Esophagus mucosa (tissue), 1 donor: ENCODE measurements at places on chromosomes 7 and 10. TPM values are rescaled to one million over a fixed set of nuclear protein-coding genes. Genes with fewer than 3 reads are reported as not detected.
A peak's percentile ranks its signal among the peaks of the same experiment; 100 is the strongest.

The MPP7 gene
- total RNA-seq: 53.6 TPM

The ADARB2 gene
- 0.20 TPM for total RNA-seq

GRCh38 chr10:32957341-32958084 lies 517 bp downstream of the ITGB1 start:
- ATAC-seq: peak; percentile 20

The CTAGE6 gene
- total RNA-seq: 0.16 TPM

- no peak for ATAC-seq
Observed at GRCh38 chr7:140267381-140268226, 90.8 kb upstream of the KDM7A start.

DNA sequence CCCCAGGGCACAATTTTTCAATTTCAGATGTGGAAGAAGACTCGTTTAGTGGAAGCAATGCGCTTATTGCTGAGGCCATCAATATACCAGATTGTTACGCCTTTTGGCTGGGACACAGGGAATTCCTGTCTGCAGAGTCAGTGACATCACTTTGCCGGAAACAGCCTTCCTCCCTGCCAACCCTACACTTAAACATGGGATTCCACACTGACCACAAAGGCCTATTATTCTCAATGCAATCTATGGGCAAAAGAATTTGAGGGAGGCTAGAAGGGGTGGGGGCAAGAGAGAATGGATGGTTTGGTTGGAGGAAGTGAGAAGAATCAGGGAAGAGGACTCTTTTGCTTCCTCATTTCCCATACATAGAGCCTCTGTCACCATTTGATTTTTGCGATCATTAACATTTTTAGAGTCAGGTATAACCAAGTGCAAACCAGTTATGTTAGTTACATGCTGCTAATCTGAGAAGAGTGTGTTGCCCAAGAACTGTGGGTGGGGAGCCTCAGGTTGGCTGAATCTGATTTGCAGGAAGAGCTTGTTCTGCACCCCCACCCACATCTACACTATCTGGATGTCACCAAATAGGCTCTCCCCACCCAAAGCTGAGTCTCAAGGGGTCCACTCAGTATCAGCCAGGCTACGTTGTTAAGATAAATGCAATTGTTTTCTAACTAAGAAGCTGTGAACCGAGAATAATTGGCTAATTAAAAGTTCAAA lies 58.2 kb downstream of the ENTPD1 start:
- ATAC-seq: peak; percentile 79

The ZNF488 gene
- total RNA-seq: 0.60 TPM

The ARL3 gene
- total RNA-seq: 3.3 TPM

DNA sequence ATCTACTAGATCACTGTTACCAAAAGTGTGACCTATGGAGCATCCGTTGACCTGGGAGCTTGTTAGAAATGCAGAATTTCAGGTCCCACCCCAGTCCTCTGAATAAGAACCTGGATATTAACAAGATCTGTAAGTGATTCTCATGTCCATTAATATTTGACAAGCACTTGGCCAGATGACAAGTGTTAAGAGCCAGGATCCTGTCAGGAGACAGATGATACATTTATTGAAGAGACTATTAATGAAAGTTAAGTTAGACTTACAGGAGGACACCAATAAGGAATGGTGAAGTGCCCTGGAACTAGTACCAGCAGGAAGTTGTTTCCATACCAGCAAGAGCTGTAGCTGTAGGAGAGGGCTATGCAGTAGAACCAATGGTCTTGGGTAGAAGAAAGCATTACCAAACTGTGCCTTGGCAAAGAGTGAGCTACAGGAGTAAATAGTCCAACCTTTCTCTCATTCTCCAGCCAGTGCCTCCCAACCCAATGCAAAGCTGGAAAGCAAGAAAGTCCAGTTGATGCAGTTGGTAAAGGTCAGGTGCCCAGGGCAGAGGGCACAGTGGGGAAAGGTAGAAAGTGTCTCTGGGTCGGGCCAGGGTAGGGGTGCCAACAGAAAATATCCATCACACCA lies 35.3 kb upstream of the ADD3 start:
- no peak for ATAC-seq

The ATOH7 gene
- total RNA-seq: not detected

DNA sequence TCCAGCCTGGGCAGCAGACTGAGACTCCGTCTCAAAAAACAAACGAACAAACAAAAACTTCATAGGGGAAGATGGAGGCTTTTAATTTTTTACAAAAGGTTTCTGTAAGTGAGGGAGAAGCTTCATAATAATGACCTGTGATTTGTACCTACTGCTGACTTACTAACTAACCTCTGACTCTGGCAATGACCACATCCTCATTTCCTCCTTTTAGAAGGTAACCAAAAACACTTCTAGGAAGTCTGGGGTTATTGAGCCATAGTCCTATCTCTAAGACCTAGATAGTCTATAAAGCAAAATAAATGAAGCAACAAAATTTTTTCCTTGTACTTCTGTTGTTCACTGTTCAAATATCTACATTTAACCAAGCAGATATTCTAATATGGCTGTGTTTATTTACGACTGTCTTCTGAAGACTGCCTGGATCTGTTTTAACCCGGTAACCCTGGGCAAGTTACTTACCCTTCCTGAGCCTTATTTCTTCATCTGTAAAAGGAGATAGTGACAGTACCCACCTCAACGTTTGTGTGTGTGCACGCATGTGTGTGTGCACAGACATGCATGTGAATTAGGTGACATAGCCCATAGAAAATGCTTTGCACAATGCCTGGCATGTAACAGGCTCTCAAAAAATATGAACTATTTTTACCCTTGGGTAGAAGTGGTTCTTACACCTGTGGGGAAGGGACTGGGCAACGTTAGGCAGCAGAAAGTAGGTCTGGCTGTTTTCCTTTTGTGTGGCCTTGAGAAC lies 30.8 kb upstream of the SMNDC1 start:
- ATAC-seq: peak; percentile 9

DNA sequence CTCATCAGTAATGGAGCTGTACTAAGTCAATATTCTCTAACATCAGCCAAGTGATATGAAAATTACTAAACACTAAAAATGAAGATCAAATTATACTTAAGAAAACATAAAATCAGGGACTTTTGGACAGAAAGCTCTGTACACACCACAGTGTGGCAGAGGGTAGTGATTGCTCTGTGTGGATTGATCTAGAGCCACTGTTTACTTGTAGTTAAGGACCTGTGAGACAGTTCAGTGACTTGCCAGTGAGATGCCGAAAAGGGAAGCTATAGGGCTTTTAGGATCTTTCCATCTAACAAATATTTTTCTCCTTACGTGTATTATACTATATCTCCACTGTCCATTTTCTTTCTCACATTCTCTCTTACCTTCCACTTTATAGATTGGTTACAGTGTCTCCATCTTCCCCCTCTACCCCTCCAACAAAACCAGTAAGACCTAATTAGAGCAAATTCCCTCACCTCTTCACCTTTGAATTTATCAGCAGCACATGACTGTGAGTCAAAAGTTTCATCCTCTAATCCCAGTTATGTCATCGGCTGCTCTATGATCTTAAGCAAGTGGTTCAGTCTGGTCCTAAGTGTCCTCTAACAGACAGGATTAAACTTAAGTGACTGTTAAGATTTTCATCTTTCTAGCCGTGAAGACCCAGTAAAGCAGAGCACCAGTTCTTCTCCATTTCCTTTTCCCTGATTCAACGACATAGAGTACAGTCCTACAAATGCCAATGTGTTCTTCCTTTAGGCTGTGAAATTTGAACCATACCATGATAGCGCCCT lies 6.9 kb downstream of the PIK3CG start:
- no peak for ATAC-seq

The TLX1 gene
- total RNA-seq: not detected

The UTF1 gene
- not detected for total RNA-seq

DNA sequence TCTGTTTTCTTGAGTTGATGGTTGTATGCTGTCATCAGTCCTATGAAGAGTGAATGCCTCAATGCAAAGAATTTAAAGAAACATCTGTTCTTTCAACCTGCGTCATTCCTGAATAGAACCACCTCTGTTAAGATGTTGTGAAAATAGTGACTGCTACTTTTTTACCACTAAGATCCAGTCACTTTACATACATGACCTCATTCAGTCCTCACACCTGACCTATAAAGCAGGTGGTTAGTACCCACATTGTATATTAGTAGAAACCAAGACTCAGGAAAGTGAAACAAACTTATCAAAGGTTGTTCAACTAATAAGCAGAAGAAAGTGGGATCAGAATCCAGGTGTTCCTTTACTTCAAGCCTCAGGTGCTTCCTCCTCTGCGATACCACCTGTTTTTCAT lies 64.8 kb downstream of the ITGB8 start:
- ATAC-seq: no peak

- ATAC-seq: no peak
Observed at GRCh38 chr10:132326925-132327324, 5.1 kb upstream of the LRRC27 start.

The SNCG gene
- 8.2 TPM for total RNA-seq

The ANKIB1 gene
- 26.1 TPM for total RNA-seq

DNA sequence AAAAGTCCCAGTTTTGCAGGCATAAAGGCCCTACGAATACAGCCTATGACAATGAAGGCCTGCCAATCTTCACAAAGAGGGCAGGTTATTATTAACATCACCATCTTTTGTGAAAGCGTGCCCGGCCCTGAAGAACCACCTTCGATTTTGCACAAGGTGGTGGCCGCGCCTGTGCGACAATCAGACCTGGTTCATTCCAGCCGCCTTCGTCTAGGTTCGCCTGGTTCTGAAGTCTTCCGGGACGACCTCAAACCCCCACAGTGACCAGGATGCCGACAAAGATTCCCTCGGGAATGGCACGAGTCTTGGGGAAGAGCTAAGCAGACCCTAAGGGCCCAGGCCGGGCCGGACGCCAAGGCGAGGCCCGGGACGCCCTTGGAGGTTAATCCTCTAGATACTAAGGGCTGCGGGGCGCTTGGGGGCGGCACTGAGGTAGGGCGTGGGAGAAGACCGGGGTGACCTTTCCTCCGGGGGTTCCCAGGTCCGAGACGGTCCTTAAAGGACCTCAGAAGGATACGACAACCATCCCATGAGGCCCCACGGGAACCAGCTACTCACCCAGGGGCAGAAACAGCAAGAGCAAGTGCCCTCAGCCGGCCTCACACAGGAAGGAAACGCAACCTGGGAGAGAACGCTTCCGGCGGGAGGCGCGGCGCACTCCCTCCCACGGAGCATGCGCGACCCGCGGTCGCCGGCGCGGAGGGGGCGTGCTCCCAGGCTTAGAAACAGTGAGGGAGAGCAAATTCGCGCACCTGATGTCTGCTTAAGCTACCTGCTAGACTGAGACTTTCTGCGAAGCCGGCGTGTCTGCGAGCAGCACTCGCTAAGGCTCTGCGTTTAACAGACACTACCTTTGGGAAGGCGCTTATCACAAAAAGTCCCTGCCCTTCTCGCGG lies at the start of gene ATAD1:
Gene ATAD1 (minus strand): TSS at position 618 of the 896 bp plus-strand sequence. CDS start 3,627 bp downstream, outside the sequence.
- ATAC-seq: peak; percentile 97

The ANKRD7 gene
- total RNA-seq: not detected

- no peak for ATAC-seq
Observed at GRCh38 chr10:90805206-90805605, 52.6 kb downstream of the HTR7 start.

GRCh38 chr10:128043259-128044045 lies 82.8 kb downstream of the MKI67 start:
- ATAC-seq: no peak

The AMPH gene
- 0.16 TPM for total RNA-seq

GRCh38 chr10:3741688-3742461 lies 43.1 kb downstream of the KLF6 start:
- ATAC-seq: no peak

DNA sequence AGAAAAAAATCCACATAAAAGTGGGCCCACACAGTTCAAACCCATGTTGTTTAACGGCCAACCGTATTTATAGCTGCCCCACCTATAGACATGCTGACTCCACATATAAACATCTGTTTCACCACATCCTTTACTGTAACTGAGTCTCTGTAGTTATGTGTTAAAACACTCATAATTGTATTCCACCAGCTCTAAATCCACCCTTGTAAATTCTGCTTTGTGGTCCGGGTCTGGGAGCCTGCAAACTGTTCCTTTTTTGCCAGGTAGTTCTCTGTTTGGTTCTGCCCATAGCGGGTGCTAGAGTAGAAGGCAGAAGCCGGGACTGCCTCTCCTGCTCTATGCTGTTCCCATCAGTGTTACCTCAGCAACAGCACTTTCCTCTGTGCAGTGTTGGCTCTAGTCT lies 20.2 kb upstream of the FHIP2A start:
- no peak for ATAC-seq

The KNDC1 gene
- 3.8 TPM for total RNA-seq

GRCh38 chr10:7942316-7942715 lies 112.2 kb upstream of the GATA3 start:
- no peak for ATAC-seq

The MYL10 gene
- not detected for total RNA-seq

DNA sequence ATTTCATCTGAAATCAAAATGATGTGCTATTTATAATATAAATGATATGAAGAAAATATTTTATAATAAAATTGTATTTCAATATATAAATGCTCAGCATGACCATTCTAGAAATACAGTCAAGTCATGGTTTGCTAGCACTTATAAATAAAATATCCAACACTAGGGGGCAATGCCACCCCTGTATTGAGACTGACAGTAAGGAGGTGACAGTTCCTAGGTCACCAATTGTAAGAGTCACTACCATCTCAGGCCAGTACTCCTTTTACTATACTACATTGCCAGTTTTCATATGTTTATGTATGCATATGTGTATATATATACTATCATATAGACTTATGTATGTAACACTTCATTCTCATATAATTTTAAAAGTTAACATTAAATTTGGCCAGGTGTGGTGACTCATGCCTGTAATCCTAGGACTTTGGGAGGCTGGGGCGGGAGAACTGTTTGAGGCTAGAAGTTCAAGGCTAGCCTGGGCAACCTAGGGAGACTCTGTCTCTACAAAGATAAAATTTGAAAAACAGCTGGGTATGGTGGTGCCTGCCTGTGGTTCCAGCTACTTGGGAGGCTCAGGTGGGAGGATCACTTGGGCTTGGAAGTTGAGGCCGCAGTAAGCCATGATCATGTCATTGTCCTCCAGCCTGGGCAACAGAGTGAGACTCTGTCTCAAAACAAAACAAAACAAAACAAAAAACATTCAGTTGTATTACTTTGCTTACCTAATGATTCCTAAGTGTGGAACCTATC lies 2.4 kb upstream of the CNOT4 start:
- peak; percentile 51 for ATAC-seq

DNA sequence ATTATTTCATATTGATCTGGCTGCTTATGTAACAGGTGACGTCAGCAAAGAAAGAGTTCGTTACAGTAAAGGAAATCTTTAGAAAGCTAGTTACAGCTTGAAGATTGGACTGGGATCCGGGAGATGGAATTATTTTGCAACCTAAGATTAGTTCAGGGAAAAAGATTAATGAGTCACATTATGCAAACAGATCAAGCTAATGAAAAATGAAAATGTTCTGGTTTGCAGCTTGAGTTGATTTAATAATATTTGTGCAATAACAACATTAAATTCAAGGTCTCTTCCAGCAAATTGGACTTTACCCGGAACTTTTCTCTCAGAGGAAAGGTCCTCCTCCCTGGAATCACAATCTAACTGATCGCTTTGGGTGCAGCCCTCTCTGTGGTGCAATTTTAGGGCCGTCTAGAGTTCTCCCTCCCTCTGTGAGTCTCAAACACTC lies 119.5 kb downstream of the OTUD1 start:
- ATAC-seq: peak; percentile 82
